ENCODE measurements at places on chromosomes 2 and 18.

DNA sequence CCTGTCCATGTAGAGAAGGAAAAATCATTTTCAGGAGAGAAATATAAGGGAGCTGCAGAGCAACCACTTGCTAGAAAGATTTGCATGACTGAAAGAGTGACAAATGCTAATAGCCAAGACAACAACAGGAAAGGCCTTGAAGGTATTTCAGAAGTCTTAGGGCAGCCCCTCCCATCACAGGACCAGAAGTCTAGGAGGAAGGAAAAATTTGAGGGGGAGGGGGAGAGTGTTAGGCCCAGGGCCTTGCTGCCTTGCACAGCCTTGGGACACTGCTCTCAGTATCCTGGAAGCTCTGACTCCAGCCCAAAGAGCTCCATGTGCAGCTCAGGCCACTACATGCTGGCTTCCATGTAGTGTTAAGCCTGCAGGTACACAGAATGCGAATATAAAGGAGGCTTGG lies 266.9 kb downstream of the GLI2 start:
- no peak for DNase-seq

DNA sequence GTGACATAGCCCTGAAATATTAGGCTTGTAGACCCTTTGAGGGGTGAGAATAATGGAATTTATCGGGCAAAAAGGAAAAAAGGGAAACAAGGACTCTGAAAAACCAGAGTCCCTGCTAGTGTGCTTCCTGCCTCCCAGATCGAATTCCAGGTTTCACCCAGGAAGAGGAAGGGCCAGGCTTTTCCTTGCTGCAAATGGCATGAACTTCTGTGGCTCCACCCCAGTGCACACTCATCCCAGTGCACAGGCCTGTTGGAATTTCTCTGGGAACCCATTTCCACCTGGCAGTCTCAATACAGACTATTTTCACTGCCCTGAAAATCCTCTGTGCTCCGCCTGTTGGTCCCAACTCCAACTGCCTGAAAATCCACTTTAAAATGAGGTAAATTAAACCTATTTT lies 29.9 kb downstream of the C18orf54 start:
- no peak for DNase-seq

DNA sequence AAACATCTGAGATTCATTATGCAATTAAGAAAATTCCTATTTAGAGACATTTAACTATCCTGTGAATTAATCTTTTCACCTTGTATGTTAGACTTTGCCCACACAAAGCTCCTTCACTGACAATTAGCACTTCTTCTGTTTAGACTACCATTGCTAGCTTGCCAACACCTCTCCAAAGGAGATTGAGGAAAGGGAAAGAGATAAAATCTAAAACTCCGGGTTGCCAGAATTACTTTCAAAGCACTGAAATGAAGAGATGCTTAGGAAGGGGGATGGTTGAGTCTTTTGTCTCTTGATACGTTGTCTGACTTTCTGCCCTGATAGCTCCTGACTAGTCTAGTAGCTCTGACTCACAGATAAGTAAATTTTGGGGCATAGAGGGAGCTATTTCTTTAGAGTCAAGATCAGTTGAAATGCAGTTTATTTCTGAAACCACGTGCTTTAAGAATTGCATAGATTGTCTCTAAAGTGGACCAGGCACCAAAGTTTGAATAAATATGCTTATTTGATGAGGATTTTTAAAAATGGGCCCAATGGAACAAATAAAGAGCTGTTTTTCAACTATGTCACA lies 74.1 kb upstream of the DSEL start:
- peak; percentile 45 for DNase-seq

GRCh38 chr2:163652751-163653150 lies 83.1 kb downstream of the FIGN start:
- DNase-seq = no peak
